ENCODE measurements at places on chromosomes 2 and 18.

DNA sequence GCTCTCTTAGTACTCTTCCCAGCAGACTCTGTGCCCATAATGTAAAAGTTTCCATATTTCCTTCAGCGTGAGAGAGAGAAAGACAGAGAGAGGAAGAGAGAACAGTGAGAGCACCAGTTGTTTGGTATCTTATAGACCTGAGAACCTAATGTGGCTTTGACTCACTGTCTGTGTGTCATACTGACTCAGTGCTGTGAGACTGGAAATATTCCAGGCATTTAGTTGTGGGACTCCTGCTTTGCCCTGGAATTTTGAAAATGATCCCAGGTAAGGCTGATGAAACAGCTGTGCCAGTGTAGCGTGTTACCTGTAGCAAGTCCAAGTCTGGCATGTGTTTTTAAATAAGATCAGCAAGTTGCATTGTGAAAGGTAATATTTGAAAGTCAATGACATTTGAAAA lies 87.9 kb upstream of the KCNH7 start:
- DNase-seq: no peak

DNA sequence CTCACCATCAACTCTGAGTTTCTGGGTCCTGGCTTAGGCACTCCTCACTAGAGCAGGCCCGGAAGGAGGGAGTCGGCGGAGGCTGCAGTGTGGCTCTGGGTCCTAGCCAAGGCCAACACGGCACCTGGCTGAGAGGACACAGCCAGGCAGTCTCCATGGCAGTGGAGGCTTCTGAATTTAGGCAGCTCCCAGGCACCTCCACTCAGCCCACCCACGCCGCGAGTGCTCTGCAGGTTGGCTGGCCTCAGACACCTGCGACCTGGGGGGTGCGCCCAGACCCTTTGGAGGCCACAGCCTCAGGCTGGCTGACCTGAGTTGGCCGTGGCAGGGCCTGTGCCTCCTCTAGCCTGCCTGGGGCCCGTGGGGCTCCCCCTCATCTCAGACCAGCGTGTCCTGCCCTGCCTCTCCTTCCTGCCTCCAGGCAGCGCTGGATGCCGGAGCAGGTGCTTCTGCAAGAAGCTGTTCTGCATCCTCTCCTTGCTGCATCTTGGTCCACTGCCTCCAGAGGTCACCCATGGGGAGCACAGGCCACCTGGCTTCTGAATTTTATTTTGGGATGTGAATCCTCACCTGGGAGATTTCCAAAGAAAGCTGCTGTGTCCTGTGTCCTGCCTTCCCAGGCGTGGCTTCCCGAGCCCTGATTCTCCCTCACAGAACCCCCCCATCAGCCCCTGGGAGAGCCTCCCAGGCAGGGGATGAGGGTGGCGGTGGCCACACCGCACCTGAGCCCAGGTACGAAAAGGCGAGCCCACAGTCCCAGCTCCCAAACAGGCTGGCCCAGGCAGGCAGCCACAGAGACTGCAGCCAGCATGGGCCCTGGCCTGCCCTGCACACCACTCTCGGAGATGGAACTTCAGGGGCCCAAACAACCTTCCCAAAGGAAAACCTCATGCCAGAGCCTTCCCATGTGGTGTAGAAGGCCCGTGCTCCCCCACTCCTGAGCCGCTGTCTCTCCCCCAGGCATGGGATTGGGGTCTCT lies 23.4 kb downstream of the AQP12A start:
- no peak for DNase-seq

DNA sequence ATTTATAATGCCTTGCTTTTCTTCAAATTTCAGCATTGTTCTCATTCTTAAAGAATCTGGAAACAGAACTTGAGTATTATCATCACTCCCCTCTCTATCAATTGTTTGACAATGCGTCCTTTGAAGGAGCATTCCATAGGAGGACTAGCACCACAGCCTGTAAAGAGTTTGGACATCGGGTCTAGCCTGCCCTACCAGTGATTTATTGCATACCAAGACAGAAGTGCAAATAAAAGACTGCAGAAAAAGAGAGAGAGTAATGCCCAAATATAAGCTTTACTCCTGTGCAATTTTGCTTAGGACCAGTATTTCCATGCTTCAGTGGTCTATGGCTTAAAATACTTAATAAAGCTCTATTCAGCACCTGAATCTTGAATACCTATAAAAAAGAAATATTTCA lies 55.4 kb upstream of the MAP2 start:
- no peak for DNase-seq

DNA sequence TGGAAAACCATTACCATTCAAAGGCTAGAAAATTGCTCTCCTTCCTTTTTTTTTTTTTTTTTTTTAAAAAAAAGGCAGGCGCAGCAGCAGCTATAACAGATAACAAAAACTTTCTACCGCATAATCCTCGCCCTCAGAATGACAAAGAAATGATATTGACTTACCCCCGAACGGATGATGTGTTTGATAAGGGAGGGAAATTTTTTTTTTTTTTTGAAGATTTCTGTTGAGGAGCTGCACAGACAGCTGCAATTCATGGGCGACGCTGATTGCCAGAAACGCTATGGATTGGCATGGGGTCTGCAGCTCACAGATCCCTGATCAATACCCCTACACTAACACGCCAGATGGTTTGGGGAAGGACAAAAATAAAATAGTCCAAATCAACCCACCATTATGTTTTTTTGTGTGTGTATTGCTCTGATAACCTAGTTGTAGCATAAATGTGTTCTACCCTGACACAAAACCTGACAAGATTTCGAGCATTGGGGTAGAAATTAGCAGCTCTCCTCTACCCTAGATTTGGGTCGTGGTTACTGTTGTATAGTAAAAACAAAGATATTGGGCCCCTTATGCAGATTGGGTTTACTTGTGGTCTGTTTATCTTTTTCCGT lies 3.6 kb upstream of the ONECUT2 start:
- DNase-seq: no peak

GRCh38 chr18:39487932-39488331 lies 1922.3 kb upstream of the CELF4 start:
- DNase-seq: no peak

DNA sequence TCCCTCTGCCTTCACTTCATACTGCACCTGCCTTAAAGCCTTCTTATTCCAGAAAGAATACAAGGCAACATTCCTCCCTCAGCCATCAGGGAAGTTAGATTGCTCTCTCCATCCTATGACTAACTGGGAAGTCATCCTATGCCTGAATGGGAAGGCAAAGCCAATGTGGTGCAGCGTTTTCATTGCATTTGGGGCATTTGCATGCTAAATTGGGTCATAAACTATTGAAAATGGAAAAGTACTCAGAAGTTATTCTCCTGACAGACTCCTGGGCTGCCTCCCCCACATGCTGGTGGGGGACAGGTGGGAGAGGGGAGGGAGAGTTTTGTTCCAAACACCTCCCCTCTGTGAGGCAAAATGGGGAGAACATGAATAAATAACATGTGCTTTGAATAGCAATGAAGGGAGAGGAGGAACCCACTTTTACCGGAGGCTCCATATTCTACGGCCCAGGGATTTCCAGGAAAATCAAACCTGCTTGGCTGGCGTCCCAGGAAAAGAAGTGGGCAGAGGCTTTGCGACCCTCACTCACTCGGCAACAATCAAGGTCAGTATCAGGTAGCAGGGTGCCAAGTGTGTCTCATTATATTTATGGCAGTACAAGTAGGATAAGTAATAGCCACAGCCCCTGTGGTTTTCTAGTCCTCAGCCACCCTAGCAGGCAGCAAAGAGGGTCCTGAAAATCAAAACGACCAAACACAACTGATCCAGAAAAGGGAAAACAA lies 84.1 kb downstream of the BOD1L2 start:
- no peak for DNase-seq

- DNase-seq: no peak
These were observed 275.6 kb upstream of the CXCR4 start for GRCh38 chr2:136393514-136393913.

DNA sequence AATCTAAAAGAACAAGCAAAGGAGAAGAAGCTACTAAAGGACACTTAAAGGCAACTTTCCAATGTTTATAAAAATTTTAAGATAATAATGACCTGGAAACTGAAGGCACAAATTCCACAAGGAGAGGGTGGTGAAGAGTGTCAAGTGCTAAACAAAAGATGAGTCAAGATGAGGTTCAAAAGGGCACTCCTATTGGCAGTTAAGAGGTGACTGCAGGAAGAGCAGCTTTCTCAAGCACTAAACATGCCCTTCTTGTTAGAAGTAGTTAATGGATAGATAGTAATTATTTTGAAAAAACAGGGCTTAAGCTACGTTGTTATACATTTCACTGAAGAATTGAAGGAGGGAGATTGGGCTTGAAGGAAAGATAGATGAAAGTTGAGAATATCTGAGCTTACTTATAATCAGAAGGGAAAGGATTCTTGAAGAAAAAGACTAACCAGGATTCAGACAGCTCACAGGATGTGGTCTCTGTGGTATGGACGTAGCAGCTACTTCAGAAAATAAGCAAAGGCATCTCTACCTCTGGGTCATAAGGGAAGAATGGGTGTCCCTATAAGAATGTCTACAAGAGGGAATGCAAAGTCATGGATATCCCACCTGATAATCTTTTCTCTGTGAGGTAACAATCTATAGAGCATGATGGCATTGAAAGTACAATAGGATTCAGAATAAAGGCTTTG lies 454.7 kb upstream of the SLC39A10 start:
- DNase-seq: no peak

- no peak for DNase-seq
These were observed 63.5 kb downstream of the MYCN start for GRCh38 chr2:16003809-16004208.

DNA sequence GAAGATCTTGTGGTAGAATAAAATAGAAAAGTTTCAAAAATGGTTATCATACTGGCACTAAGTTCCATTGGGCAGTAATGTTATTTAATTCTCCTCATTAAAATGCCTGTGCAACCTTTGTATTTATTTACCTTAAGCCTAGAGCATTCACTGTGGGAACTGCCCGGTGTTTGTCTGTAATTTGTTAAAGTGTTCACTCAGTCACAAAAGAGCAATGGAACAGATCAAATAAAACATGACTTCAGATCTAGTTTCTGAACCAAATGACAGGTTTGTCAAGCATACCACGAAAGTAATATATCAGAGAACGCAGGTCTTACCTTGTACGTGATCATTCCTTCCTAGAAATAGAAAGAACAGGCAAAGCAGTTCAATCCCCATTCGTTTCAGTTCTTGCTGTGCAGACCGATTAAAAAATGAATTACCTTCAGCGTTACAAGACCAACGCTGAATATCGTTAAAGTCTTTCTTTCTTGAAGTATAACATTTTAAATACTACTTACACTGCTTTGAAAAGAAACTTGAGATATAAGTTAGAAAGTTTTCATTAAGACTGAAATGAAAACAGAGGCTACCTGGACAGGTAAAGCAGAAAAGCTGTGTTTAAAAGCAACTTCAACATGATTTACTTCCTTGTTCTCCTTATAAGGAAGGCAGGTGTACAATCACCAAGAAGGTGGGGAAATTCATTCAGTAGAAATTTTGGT lies at the start of gene ITGB6:
Gene ITGB6, minus strand, starts transcription at position 590 of the 707 bp plus-strand sequence. Its CDS starts 209 bp downstream, at position 381.
- no peak for DNase-seq

- DNase-seq: no peak
These were observed 40.3 kb downstream of the PLA2R1 start for GRCh38 chr2:160022162-160022561.

- no peak for DNase-seq
These were observed 154.2 kb upstream of the KYNU start for GRCh38 chr2:142723236-142723635.

GRCh38 chr18:49690312-49690711 lies 123.0 kb downstream of the ACAA2 start:
- no peak for DNase-seq

DNA sequence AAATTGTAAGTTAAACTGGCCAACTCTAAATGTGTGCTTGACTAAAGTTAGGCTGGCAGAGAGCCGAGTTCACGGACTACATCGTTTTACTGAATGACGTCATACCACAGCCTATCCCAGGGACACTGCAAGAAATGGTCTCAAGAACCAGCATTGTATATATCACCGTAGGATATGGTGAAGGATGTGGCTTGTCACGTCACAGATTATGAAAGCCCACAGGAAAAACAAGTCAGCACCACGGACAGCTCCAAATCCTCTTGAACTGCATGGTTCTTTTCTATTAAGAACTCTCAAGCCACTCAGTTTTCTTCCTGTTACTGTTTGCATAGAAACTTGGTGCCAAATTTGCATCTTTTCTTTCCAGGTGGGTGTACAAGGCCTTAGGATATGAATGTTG lies 85.1 kb upstream of the ACAA2 start:
- peak; percentile 77 for DNase-seq

GRCh38 chr18:53380063-53380639 lies 844.3 kb downstream of the MBD2 start:
- DNase-seq: no peak

- no peak for DNase-seq
These were observed 42.3 kb downstream of the SPRED2 start for GRCh38 chr2:65390134-65390533.

- DNase-seq: no peak
These were observed 818.1 kb downstream of the SLC4A3 start for GRCh38 chr2:220445429-220446105.

DNA sequence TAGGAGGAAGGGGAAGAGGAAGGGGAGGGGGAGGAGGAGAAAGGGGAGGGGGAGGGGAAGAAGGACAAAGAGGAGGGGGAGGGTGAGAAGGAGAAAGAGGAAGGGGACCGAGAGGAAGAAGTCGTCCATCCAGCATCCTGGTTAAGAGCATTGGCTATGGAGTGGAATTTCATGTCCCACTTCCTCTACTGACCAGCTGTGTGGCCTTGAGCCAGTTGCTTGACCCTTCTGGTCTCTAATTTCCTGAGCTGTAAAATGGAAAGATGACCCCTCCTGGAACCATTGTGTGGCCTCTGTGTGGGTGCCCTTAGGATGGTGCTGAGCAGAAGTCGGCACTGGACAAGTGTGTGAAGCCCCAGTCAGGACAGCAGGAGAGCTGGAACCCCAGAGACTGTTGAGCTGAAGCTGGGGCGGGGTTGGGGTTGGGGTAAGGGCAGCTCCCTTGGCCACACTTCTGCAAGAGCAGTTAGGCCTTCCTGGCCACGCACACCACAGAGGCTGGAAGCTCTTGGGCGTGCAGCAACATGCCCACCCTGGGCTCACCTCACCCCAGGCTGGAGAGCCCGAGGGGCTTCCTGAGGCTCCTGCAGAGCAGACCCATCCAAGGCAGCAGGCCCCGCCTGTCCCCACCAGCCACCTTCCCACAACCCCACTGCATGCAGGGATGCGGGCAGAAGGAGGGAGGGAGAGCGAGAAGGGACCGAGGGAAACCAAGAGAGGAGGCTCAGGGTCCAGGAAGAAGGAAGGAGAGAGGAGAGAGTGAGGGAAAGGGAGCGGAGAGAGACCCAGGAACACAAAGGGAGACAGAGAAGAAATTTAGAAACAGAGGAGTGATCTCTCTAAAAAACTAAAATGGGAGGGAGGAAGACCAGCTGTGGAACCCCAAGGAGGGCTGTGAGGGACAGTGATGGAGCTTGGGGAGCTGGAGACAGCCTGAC lies 16.2 kb downstream of the ADRA2B start:
- DNase-seq: peak; percentile 52

- no peak for DNase-seq
These were observed 13.6 kb downstream of the PTPN18 start for GRCh38 chr2:130369311-130369964.

DNA sequence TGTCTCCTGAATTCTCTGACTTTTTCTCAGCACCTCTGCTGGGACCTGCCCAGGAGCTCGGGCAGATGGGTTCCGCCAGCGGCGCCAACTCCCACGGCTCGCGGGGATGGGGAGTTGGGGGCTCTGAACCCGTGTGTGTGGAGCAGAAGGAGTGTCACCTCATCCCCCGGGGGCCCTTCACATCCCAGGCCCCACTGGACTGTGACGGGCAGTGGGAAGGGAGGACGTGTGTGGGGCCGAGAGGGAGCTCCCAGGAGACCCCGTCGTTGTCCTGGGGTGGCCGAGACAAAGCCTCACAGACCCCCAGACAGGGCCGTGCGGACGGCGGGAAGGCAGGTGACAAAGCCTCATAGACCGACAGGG lies 130.0 kb upstream of the CTDP1 start:
- no peak for DNase-seq

GRCh38 chr2:4947911-4948310 lies 744.3 kb upstream of the SOX11 start:
- no peak for DNase-seq

Measured in activated CD8-positive, alpha-beta memory T cell treated with anti-CD3 and anti-CD28 coated beads for 24 hours (primary cell).